ENCODE measurements at places on chromosomes 2 and 18.

DNA sequence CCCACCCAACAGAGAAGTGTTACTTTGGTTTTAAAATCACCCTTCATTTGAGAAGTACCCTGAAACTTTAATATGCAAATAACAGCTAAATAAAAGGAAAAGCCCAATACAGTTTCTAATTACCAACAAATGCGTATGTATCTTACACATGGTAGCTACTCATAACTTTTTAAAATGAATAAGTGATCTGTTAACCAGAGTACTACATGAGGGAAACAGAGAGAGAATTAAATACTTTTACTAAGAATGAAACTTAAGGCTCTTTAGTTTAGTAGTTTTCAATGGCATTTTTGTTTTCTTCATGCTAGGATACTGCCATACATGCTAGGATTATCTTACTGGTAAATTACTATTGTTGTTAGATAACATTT is 39.1 kb upstream of the NABP1 start:
- no peak for DNase-seq

GRCh38 chr18:7158216-7158615 is 40.6 kb upstream of the LAMA1 start:
- DNase-seq = no peak

GRCh38 chr2:201696151-201696659 is 2.2 kb downstream of the MPP4 start:
- DNase-seq = peak; percentile 52

- no peak for DNase-seq
Measured at GRCh38 chr2:37582481-37583220, 88.8 kb downstream of the CDC42EP3 start.

DNA sequence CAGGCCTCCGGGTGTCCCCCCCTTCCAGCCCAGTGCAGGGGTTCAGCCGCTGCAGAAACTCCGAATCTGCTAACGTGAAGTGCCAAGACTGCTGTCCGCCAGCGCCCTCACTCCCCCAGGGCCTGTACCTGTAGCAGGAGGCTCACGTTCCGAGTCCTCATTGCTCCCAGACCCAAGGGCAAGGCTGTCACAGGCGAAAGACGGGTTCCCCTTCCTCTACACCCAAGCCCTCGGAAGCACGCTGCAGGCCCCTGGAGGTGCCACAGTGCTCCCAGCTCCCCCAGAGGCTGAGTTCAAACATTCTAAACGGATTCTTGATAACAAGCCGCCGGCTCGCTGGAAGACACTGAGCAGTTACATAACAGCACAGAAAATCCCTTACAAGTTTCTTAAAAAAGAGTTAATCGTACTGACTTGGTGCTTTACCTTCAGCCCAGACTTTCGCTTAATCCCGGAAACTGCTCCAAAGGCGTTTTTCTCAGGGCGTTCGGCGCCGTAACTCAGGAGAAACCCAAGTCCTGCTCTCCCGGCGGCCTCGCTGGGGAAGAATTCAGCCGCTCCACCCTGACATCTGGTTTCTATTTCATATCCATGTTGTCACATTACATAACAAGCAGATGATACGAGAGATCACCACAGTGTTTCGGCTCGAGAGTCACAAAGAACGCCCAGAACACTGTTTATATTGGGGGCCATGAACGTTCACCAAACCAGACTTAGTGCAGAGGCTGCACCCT is 92.0 kb downstream of the HDAC4 start:
- no peak for DNase-seq

DNA sequence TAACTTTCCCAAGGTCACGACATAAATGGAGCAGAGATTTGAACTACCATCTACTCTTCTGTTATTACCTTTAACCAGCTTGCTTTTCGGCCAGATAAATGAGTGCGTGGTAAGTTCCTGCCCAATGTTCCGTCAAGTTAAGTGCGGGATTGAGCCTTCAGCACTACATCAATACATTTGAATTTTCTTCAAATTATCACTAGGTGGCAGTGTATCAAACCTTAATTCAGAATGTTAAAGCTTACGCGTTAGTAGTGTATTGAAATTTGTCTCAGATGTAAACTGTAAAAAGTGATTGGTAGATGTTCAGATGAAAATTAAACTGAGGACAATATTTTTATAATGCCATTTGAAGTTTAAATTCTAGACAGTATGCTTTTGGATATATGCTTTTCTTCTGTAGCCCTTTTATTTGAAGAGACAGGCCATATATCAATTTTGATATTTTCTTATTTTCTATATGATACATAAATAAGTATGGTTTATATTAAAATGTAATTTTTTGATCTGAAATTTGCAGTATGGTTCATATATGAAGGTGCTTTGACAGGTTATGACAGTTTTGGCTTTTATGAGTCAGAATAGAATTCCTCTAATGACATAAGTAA is 681.3 kb downstream of the ADCYAP1 start:
- DNase-seq = no peak

GRCh38 chr2:240995041-240996021 is 3.1 kb upstream of the SNED1 start:
- no peak for DNase-seq

GRCh38 chr18:26454192-26454591 is 94.2 kb downstream of the KCTD1 start:
- no peak for DNase-seq

- no peak for DNase-seq
Measured at GRCh38 chr2:1869987-1870386, 125.7 kb upstream of the PXDN start.

DNA sequence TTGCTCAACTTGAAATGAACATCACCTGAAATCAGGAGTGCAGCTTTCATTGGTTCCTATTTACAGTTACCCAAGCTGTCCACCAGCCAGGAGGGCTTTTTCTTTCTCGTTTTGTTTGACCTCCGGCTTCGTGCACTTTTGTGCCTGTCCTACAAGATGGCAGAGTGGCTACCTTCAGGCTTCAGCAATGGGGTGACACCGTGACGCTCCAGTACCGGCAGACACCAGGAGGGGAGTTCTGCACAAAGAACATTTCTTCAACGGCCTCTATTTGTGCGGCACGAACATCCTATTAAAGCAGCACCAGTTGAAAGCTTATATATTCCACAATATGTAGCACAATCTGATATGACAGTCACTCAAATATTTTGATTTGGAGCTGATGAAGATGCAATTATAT is 18.3 kb downstream of the RNASEH1 start:
- DNase-seq = no peak

GRCh38 chr2:100262046-100262445 is 60.3 kb downstream of the LONRF2 start:
- DNase-seq = no peak

GRCh38 chr2:25981596-25982272 is 563 bp downstream of the KIF3C start:
- DNase-seq = no peak

- no peak for DNase-seq
Measured at GRCh38 chr2:65193446-65193845, 34.2 kb upstream of the ACTR2 start.

- no peak for DNase-seq
Measured at GRCh38 chr2:160680294-160680693, 186.7 kb upstream of the RBMS1 start.

DNA sequence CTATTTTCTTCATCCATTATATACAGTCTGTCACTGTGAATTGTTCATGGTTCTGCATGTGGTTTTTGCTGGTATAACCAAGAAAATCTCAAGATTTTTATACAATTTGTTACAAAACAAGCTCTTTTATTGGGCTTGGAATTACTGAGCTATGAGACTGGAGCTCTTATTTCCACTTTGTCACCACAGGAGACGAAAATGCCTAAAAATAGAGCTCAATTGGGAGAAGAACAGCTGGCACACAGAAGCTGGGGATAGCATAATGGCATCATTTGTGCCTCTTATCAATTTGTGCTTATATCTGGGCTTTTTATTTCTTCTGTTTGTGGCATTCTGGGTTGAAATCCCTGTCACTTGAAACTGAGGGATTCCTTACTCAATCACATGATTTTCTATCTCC is 219.1 kb downstream of the CALCRL start:
- DNase-seq = no peak

DNA sequence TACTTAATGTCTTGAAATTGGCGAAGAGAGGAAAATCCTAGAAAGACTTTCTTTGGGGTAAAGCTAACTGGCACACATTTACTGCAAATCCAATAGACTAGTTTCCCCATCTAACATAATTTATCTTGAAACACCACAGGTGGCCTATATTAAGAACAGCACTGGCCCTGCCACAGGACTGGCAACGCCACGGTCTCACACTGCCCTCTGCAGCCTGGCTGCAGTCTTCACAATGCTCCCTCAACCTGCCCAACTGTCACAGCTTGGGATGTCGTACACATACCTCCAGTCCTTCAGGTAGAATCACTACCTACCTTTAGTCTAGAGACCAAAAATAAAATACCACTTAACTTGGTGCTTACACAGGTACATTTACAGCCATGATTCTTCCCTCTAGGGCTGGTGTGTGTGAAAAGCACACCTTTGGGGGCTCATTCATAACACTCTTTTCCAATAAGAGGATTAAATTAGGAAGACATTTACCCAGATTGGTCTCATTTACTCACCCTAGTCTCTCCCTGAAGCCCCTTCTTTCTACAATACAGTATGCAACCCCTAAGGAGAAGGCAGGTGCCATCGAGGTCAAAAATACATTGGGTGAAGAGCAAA is 222.2 kb downstream of the C1D start:
- peak; percentile 56 for DNase-seq

DNA sequence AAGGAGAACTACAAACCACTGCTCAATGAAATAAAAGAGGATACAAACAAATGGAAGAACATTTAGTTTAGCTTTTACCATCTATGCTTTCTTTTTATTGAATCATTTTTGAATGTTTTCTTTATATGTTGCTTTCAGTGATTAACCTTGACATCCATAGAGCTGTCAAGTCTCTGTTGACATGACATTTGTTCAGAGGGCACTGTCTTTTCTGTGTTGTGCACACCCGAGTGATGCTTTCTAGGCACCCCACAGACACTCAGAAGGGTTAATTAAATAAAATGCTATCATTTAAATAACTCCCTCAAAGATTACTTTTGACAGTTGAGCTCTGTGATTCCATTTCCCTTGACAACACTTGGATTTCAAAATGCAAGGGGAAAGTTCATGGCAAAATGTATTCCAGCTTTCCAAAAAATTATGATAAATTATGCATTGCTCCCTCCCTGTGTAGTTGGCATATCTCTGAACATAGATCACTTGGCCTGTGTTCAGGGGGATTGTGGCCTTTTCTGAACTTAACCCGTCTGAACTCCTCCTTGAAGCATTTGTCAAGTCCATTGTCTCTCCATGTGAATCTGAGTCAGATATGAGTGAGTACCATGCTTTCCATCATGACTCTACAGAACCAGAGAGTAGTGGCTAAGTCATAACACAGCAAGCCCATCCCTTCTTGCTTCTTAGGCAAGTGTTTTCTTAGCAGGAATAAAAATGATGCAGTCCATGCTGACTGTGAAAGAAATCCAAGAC is 372.6 kb downstream of the RPRM start:
- DNase-seq = no peak

GRCh38 chr2:220071696-220072095 is 444.3 kb downstream of the SLC4A3 start:
- no peak for DNase-seq

DNA sequence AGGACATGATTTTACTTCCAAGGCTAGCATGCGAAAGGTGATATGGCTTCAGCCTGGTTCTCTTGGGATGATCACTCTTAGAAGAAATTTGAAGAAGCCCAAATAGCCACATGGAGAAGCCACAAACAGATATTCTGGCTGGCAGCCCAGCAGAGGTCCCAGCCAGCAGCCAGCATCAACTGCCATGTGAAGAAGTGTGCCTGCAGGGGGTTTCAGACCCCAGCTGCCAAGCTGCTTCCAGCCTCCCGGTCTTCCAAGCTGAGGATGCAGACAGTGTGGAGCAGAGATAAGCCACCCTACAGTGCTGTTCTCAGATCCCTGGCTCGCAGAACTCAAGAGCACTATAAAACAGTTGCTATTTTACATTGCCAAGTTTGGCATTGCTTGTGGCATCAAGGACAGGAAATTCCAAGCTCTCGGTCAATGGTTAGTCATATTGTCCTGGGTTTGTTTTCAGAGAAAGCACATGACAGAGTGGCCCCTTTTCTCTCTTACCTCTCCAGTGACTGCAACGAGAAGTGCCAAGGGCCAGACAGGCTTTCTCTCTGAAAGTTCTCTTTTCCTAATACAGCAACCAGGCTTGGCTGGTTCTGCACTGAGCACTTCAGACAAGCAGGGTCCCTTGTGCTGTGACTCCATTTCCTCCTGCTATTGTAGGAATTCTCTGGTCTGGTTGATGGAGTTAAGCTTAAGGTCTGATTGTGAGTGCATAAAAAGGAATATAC is 223.7 kb downstream of the ANKRD30B start:
- DNase-seq = peak; percentile 46

DNA sequence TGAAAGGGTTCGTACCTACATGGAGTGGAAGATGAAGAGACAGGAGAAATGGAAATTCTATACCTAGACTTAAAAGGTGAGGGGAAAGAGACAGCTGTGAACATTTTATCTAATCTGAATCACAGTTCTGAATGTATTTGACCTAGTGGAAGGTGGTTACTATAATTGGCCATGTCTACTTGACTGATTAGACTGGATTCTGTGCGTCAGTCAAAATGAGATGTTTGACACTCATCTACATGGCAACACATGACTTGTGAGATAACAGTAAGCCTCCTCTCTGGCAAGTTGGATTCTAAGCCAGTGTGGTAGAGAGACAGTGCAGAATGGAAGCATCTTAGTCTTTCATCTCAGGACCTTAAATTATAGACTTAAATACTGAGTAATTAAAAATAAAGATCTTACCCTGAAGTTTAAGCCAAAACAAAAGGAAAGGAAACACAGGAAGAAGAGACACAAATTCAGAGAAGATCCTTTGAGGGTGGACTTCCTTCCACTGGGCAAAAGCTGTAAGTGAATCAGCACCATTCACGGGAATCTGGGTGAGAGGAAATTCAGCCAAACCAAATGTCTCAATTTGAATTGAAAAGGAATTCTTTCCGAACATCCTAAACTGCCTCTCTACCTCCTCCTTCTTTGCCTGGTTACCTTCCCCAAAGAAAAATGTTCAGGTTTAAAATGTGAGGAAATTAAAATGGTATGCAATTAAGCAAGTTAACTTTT is 121.6 kb downstream of the EHBP1 start:
- no peak for DNase-seq

- no peak for DNase-seq
Measured at GRCh38 chr2:234286118-234286598, 210.7 kb downstream of the ARL4C start.

GRCh38 chr2:230660294-230661060 is 52.2 kb upstream of the CAB39 start:
- DNase-seq = no peak

DNA sequence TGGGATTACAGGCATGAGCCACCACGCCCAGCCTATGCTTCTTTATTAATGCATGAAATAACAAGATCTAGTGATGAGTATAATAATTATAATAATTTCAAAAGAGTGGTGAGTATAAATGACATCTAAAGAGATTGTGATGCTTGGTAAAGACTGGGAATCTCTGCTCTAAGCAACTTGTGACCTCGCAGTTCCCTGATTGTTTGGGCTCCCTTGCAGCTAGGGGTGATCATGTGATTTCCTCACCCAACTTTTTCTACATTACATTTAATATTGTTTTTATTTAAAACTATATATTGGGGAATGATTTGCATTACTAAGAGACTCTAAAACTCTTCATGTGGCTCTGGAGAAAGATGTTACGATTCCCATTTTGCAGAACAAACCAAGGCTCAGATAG is 4.1 kb upstream of the PPM1B start:
- DNase-seq = no peak

Measured in SW 1271 (cell line).